Panc1 (cell line): ENCODE measurements at places on chromosomes 12 and 14.

GRCh38 chr14:68526512-68527091 is 266.3 kb downstream of the ZFP36L1 start:
- no peak for DNase-seq

DNA sequence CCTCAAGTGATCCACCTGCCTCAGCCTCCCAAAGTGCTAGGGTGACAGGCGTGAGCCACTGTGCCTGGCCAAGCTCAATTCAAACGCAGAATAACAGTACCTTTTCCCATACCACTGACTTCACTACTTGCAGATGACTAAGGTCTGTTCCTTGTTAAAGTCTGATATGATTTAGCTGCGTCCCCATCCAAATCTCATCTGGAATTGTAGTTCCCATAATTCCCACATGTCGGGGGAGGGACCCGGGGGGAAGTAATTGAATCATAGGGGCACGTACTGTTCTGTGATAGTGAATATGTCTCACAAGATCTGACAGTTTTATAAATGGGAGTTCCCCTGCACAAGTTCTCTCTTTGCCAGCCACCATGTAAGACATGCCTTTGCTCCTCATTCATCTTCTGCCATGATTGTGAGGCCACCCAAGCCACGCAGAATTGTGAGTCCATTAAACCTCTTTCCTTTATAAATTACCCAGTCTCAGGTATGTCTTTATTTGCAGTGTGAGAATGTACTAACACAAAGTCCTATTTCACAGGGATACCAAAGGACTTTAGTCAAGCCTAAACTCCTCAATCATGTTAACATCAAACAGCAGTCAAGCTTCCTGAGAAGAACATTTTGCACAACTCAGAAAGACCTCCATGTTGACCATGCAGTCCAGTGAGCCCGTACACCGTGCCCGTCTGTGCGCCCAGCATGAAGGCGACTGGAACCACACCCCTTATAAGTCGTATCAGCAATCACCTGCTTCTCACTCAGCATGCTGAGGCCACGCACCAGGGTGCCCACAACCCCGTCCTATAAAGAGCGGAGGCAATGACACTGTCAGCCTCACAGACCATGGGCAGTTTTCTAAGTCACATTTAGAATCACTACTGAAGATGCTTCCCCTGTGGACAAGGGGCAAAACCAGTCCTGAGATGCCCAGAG is 36.9 kb downstream of the FOXN3 start:
- no peak for DNase-seq

DNA sequence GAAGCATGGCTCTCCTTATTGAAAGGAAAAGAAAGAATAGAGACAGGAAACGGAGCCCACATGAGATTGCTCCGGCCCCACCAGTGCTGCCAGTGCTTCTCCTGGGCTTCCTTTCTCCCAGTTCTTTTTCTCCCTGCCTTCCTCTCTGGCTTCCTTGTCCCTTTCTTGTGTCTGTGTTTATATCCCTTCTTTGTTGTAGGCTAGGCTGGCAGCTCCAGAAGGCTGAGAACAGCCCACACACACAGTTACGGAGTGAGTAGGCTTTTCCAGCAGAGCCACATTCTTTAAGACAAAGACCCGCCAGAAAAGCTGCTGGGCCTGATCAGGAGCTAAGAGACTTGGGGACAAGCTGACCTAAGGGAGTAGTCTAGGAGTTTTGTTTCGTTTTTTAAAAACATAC is 13.0 kb downstream of the CIPC start:
- DNase-seq = no peak

- DNase-seq = no peak
Measured at GRCh38 chr12:68515793-68516192, 94.9 kb upstream of the RAP1B start.

GRCh38 chr12:44759289-44759688 is 116.8 kb downstream of the NELL2 start:
- no peak for DNase-seq

GRCh38 chr12:5588176-5588575 is 156.3 kb downstream of the NTF3 start:
- no peak for DNase-seq

DNA sequence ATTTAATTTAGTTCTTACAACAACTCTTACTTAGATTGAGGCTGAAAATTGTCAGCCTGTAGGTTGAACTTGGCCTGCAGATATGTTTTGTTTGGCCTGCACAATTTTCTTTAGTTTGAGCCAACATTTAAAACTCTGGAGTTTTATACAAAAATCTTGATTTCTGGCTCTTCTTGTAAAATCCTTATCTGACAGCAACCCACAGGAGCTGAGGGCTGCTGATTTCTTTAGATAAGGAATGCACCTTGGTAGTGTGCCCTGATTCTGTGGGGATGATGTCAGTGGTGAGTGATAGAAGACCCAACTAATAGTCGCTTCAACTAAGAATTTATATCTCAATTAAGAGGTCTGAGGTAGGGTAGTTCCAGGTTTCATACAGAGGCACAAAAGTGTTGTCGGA is 49.5 kb downstream of the SOCS2 start:
- DNase-seq = no peak

GRCh38 chr12:31874961-31875608 is 84.1 kb upstream of the RESF1 start:
- DNase-seq = no peak

GRCh38 chr14:94653321-94653720 is 41.1 kb downstream of the SERPINA3 start:
- DNase-seq = no peak

GRCh38 chr12:49507139-49507538 is 31.7 kb upstream of the KCNH3 start:
- DNase-seq = no peak

GRCh38 chr12:104834607-104835006 is 123.5 kb downstream of the SLC41A2 start:
- no peak for DNase-seq

GRCh38 chr14:43789458-43789857 is 717.6 kb downstream of the FSCB start:
- no peak for DNase-seq

DNA sequence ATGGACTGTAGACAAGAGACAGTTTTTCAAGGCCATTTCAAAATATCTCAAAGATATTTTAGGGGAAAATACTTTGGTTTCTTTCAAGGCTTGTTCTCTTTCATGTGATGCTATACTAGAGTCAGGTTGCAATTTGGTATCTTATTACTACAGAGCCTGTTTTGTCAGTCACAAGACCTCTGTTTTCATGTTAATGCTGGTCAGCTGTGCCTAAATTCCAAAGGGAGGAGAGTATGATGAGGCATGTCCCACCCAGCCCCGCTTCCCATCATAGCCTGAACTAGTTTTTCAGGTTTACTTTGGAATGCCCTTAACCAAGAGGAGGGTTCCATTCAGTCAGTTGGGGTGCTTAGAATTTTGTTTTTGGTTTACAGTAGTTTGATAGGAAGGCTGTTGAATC is 52.6 kb downstream of the GPHB5 start:
- DNase-seq = no peak

GRCh38 chr14:58460772-58461171 is 33.3 kb downstream of the KIAA0586 start:
- no peak for DNase-seq

- no peak for DNase-seq
Measured at GRCh38 chr12:110921262-110921661, 883 bp upstream of the MYL2 start.

GRCh38 chr12:39426636-39427240 is 16.2 kb downstream of the KIF21A start:
- DNase-seq = no peak

- DNase-seq = no peak
Measured at GRCh38 chr12:46546634-46547273, 174.2 kb upstream of the SLC38A2 start.

GRCh38 chr12:63354969-63355368 is 204.0 kb upstream of the AVPR1A start:
- no peak for DNase-seq

- no peak for DNase-seq
Measured at GRCh38 chr14:67387195-67387594, 24.8 kb downstream of the PLEK2 start.

DNA sequence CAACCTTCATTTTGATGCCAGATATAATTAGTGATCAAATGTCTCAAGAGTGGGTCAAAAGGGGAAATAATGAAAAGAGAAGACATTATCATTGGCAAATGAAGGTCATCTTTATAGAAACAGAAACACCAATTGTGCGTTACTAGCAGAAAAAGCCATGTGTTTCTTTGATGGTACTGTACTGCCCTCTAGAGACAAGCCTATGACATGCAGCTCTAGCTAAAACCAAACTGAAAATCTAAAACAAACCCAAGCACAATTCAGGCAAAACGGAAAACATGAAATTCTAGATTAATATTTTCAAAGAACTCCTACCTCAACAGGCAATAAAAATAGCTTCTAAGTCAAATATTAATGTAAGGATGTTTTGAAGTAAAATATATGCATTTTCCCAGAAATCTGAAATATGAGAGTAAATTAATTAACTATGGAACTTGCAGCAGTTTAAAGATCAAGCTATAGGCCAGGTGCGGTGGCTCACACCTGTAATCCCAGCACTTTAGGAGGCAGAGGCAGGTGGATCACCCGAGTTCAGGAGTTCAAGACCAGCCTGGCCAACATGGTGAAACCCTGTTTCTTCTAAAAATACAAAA is 115.4 kb downstream of the KLHL28 start:
- DNase-seq = peak; percentile 39

DNA sequence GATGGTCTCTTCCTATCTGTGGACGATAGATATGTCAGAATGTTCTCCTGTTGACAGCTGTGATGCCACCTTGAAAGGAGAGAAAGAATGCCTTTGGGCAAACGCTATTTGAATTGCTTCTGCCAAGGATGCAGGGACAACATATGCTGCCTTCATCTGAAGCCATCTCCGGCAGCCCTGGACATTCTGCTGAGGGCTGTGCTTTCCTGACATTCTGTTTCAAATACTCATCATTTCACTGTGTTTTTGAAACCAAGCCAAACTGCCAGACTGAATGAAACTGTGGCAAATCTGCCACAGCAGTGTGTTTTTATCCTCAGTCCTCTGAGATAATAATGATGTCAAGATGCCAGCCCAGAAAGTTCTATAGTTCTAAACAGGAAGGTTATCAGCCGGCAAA is 85.8 kb upstream of the BCAT1 start:
- DNase-seq = no peak

DNA sequence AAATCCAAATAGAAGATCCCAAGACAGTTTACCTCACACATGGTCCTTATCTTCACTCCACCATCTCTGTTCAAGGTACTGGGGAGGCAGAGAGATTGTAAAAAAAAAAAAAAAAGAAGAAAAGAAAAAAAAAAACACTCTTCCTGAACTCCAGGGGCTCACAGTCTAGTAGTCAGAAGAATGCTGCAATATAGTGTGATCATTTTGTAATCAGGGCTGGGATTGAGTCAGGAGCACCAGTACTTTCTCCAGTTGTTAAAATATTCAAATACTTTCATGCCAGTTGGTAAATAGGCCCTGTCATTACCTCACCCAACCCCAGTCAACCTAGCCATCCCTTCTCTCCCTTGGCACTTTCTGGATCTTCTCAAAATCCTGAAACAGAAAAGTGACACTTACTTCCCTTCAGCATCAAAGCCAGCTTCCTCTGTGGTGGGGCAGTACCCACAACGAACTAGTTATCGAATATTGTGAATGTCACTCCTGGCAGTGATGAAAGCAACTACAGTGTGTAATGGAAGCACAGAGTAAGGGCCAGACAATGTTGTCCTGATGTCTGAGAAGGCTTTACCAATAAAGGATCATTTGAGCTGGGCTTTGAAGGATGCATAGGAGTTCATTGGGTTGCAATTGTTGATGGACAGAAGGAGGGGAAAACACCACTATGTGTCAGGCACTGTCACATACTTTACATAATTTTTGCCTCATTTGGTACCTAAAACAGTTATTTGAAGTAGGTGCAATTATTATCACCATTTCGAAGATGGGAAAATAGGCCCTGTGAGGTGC is 44.3 kb upstream of the HSPB8 start:
- DNase-seq = no peak
